ENCODE measurements at places on chromosomes 2 and 18. TPM values are rescaled to one million over a fixed set of nuclear protein-coding genes. Genes with fewer than 3 reads are reported as not detected.

DNA sequence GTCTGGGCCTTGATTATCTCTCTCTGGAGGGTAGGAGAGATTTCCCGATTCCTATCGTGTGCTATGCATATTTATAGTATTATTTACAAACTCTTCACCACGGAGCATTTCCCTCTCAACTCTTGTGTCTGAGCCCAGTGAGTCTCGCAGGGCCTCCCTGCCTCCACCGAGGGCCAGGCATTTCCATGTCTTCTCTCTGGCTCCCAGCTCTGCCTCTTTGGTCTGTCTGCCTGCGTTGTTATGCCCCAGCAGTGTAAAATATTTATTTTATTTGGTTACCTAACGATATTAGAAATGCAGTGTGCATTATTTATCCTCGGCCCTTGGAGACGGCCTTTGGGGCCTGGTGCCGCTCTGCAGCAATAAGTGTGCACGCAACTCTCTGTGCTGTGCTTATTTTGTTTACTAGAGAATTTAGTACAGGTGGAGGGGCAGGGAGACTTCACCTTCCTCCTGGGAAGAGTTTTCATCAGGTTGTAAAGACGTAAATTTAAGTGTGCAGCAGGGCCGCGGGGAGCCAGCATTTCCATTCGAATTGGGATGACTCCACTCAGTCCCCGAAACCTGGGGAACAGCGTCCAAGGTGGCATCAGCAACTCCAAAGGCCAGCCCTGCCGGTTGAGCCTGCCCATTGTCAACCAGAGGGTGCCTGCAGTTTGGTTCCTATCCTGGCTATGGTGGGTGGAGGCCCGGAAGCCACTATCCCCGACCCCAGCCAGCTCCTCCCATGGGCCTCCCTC is 100.2 kb downstream of the PTGR3 start:
- no peak for DNase-seq

GRCh38 chr2:23532391-23533337 is 147.7 kb downstream of the KLHL29 start:
- DNase-seq = no peak

GRCh38 chr2:219541611-219542180 is 1.9 kb downstream of the CHPF start:
- peak; percentile 84 for DNase-seq

- no peak for DNase-seq
These were observed 185.4 kb downstream of the SETBP1 start for GRCh38 chr18:44866103-44866502.

- DNase-seq = no peak
These were observed 23.7 kb downstream of the CCDC88A start for GRCh38 chr2:55395724-55396605.

DNA sequence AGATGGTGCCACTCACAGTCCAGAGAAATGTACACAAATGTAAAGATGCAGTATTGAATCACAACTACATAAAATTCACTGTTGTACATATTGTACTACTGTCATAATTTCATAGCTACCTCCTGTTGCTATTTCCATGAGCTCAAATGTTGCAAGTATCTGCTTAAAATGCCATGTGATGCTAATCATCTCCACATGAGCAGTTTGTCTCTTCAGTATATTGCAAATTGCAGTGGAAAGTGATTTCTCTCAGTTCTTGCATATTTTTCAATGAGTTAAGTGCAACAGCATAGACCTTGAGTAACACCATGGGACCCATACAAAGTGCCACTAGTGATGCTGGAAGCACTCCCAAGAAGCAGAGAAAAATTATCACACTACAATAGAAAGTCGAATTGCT is 51.9 kb downstream of the MAIP1 start:
- DNase-seq = no peak

DNA sequence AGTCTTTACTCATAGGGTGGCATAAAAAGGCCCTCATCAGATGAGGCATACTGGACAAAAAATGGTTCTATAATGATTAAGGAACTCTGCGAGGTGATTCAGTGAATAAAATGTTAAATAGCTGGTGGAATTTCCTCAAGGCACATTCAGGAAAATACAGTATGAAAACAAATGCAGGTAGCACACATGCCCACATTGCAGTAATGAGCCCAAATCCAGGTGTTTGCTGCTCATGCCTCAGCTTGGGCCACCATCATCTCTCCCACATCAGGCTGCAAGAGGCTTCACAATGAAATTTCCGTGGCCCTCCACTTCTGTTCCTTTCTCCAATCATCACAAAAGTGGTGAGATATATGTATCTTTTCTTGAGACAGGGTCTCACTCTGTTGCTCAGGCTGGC is 298.3 kb downstream of the NBAS start:
- no peak for DNase-seq

LONRF2 gene
- total RNA-seq = 0.02 TPM

GRCh38 chr2:170468557-170468956 is 246.6 kb upstream of the SP5 start:
- no peak for DNase-seq

TMEM17 gene
- 3.0 TPM for total RNA-seq
